ENCODE measurements at places on chromosomes 4 and X. TPM values are rescaled to one million over a fixed set of nuclear protein-coding genes. Genes with fewer than 3 reads are reported as not detected.

Gene GUCY1A1
- 33.7 TPM for total RNA-seq

Gene FGF2
- total RNA-seq, result 21.4 TPM

Gene ERVMER34-1
- total RNA-seq, result 0.13 TPM

Gene MAMLD1
- 1.5 TPM for total RNA-seq

Gene IGSF1
- not detected for total RNA-seq

Gene CPE
- total RNA-seq, result 1.6 TPM

Gene RPS6KA6
- 0.94 TPM for total RNA-seq

Gene SERTM2
- total RNA-seq, result not detected

Gene RIPPLY1
- total RNA-seq, result not detected

Gene BCORL1
- 2.4 TPM for total RNA-seq

Gene TLR2
- 4.7 TPM for total RNA-seq

Gene CHRDL1
- not detected for total RNA-seq

Gene TMEM47
- total RNA-seq, result 14.2 TPM

Gene TMEM154
- 2.9 TPM for total RNA-seq

Gene ZCCHC18
- total RNA-seq, result 4.6 TPM

Gene FAM13A
- 3.1 TPM for total RNA-seq

Gene CXCL11
- 5.7 TPM for total RNA-seq

Gene MAGEA12
- not detected for total RNA-seq

Gene GPC3
- not detected for total RNA-seq

Gene MAD2L1
- 16.9 TPM for total RNA-seq

Gene PGM2
- 36.3 TPM for total RNA-seq

Gene PRICKLE3
- total RNA-seq, result 9.7 TPM

Gene DOK7
- total RNA-seq, result 0.06 TPM

Gene HPGD
- not detected for total RNA-seq

Gene MCF2
- total RNA-seq, result under 0.01 TPM

Gene TTC29
- 0.06 TPM for total RNA-seq

Gene VEGFD
- 0.44 TPM for total RNA-seq

Gene CT83
- total RNA-seq, result not detected

Gene STAP1
- not detected for total RNA-seq
